Right forelimb (tissue), 1 donor: ENCODE measurements at places on chromosomes 12 and 14.

DNA sequence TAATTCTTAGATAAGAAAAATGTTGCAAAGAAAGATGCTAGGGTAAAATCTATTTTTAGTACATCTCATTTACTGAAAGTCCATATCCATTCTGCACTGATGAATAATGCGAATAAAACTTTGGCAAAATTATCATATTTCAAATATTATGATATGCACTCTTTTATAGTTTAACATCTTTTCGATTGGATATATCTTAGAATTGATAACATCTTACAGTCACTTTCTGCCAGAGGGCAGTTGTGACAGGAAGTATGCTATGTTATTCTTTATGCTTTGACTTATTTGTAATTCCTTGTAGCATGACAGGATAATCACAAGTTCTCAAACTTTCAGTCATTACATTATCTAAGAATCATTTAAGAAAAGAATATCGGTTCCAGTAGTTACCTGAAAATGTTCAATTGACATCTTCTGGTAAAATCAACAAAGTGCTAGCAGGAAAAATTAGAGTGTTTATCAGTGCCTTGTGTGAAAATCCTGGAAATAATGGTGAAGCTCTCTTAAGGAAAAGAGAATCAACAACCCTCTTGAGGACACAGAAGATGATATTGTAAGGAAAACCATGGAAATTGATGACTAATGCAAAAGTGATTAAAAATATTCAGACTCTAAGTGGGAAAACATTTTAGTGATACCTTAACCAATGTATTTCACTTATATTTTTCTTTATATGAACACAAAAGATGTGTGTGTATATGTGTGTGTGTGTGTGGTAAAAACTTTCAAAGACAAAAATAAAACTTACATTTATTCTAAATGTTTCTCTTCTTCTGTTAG lies 95.5 kb downstream of the SLC6A15 start:
- DNase-seq, result no peak

DNA sequence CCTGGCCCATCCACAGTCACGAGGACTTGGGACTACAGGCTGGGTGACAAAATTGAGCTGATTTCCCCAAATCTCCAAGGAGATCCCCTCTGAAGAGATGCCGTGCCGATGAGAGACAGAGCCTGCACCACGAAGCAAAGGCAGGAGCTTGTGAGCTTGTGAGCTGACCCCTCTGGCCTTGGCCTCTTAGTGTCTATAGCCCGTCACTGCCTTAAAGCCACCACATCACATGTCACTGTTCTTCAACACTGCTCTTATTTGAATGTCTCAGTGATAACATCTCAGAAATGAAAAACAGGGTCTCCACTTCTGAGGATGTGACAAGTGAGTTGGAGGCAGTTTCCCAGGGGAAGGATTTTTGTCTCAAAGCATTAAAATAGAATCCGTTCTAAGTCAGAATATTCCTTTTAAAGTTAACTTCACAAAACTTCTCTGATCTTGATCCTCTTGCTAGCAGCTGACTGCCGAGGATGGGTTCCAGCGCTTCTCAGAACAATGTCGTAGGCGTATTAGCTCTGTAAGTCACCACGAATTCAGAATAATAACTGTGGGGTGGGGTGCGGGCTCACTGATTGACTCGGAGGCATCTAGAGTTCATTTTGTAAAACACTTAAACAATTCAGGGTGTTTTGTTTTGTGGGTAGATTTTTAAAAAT lies 37.5 kb downstream of the CHST11 start:
- no peak for DNase-seq

DNA sequence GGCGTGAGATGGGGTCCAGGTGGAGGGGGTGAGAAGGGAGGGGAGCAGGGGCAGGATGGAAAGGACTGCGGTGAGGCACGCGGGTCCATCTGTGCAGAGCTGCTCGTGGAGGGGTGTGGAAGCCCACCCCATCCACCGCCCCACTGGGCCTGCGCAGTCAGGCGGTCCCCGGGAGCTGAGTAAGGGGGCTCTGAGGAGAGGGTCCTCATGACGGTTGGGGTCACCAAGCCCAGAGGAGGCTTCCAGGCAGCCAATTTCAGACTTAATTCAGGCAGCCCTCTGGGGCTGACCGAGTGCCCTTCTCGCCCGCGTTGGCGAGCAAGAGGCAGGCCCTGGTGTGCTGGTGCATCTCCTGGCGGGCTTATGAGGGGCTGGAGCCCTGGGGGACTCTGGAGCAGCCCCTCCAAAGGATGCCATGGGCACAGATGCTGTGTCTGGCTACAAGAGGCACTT lies 115.5 kb downstream of the KIF26A start:
- DNase-seq, result no peak

DNA sequence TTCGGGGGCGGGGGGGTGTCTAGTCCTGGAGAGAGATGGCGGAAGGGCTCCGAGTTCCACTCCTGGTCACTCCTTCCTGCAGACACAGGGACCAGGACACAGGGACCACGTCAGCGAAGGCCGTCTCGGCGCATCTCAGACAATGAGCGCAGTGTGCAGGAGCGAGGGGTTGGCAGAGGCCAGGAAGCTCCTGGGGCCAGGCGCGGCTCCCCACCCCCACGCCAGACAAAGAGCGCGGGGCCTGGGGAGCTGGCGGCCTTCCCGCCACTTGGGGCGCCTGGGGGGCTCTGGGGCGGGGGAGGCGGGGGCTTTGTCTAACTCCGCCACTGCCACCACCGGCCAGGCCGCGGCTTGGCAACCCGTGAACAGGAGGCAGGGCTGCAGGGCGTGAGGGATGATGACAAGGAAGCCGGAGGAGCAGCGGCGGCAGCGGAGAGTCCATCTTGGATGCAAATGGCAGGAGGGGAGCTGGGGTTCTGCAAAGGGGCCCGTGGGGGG lies 2.2 kb downstream of the CDK2AP1 start:
- peak; percentile 89 for DNase-seq

- DNase-seq, result no peak
These were observed 3.1 kb downstream of the FRS2 start for GRCh38 chr12:69473262-69473661.

DNA sequence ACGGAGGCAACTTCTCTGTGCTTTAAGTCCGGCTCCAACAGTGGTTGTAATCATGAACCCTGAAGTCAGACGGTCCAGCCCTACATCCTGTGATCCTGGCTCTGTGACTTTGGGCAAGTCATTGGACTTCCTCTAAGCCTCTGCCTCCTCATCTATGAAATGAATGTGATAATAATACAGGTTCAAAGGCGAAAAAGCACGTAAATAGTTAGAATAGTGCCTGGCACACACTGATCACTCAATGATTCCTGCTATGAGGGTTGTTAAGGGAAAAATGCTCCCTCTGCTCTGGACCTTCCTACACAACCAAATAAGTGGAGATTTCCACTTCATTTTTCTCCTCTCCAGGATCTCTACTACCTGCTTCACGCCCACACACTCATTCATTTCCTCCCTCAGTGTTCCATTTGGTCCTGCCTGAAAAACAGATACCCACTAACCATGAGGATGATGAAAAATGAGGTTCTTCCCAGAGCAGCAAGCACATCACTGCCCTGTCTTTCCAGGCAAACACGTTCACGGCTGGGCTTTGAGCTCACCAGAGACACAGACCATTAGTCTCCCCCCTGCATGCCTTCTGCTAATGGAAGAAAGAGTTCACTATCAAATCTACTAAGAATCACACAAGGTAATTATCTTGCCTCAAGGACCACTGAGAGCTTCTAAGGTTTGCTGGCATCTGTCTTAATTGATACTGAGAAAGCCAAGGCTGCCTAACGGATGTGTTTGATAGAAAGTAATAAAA lies 13.2 kb downstream of the NUAK1 start:
- no peak for DNase-seq

GRCh38 chr14:66135831-66136230 lies 350.3 kb upstream of the CCDC196 start:
- peak; percentile 57 for DNase-seq

GRCh38 chr12:95998611-95999286 lies 2.6 kb upstream of the HAL start:
- no peak for DNase-seq

GRCh38 chr12:47276621-47277309 lies 197.0 kb upstream of the AMIGO2 start:
- no peak for DNase-seq

GRCh38 chr14:88727057-88727456 lies 65.7 kb downstream of the EML5 start:
- no peak for DNase-seq

GRCh38 chr14:46488374-46488773 lies 163.2 kb downstream of the RPL10L start:
- DNase-seq, result no peak

- DNase-seq, result no peak
These were observed 11.3 kb downstream of the SELPLG start for GRCh38 chr12:108622421-108622820.

GRCh38 chr12:110100315-110100970 lies 23.7 kb upstream of the IFT81 start:
- peak; percentile 75 for DNase-seq

- DNase-seq, result no peak
These were observed 132.7 kb downstream of the PAPOLA start for GRCh38 chr14:96634896-96635295.

- peak; percentile 92 for DNase-seq
These were observed 1.8 kb downstream of the GLI1 start for GRCh38 chr12:57461276-57461916.

DNA sequence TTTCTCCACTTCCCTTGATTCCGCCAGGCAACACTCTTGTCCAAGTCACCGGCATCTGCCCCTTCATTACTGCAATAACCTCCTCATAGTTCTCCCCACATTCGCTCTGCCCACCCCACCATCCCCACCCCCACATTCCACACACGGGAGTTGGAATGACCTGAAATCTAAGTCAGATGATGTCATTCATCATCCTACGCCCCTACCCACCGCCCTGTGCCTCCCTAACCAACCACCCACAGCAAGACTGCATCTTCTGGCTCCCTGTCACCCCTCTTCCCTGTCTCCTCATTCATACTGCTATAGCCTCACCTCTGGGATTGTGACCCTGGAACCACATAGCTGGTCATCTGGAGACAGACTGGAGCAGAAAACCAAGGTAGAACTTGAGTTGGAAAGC lies 7.9 kb upstream of the PWP1 start:
- no peak for DNase-seq
